ENCODE measurements at places on chromosomes 5 and 9. TPM values are rescaled to one million over a fixed set of nuclear protein-coding genes. Genes with fewer than 3 reads are reported as not detected.

STPG3 gene
- total RNA-seq: not detected

MARCHF11 gene
- total RNA-seq: not detected

PCDHGB2 gene
- 0.81 TPM for total RNA-seq

DNA sequence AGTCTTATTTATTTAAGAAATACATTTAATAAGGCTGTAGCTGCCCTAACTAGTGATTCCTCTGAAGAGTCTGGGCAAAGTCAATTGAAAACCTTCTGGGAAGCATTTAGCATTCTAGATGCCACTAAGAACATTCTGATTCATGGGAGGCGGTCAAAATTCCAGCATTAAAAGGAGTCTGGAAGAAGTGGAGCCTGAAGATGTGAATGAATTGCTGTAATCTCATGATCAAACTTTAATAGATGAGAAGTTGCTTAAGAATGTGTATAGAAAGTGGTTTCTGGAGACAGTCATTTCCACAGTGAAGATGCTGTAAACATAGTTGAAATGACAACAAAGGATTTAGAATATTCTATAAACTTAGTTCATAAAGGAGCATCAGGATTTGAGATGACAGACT lies 61.4 kb downstream of the WDR41 start:
- DNase-seq: no peak

DNA sequence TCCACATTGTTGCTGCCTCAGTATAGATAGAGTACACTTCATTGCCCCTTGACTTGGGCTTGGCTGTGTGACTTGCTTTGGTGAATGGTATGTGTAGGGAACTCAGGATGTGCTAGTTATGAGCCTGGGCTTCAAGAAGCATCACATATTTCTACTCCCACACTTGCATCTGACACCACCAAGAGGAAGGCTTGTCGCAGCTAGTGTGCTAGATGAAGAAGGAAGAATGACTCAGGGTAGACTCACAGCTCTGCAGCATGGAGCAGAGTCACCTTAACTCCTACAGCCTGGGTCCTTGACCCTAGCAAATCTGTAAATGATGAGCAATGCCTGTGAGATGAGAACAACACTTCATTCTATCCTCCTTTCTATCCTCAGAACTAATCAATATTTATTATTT lies 261.8 kb downstream of the ASTN2 start:
- DNase-seq: no peak

DNA sequence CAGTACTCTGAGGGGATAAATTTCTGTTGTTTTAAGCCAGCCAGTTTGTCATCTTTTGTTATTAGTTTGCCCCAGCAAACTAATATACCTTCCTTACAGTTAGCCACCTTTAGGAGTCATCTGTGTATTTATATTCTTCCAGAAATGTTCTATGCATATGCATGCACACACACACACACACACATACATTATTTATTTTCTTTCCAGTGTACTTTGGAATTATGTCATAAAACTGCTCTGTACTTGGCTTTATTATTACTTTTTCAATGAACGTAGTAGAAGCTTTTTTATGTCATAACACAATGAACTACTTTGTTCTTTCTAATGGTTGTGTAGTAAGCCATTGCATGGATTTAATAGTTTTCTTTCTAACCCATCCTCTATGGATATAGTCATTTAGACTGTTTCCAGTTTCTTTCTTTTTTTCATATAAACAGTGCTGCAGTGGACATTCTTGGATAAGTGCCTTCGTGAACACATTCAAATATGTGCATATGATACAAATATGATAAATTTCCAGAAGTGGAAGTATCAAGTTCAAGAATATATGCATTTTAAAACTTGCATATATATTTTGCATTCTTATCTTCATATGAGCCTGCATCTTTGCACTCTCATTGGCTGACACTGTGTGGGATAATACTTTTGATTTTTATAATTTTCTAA lies 26.6 kb upstream of the DAB2 start:
- DNase-seq: no peak

DNA sequence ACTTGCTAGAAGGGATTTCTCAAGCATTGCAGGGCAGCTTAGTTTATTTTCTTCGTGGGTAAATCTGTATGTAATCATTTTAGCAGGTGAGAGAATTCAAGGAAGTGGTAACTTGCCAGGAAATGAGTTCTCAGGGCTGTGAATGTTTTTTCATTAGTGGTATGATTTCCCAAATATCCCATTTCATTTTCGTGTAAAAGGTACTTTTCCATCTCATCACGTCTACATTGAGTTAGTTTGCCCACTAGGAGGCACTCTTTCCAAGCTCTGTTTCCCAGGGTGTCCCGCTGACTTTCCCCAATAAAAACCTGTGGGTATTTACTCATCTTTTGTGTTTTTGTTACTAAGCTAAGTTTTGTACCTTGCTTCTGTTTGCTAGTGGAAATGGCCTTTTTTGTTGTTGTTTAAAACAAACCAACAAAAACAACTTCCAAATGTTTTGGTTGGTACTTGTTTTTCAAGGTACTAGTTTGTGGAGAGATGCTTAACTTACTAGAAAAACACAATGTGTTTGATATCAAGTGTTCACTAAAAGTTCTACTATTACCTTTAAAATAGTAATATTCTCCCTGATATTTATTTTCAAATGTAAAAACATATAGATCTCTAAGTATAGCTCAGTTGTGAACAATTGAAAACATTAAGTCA lies 373.6 kb downstream of the ADGRV1 start:
- peak; percentile 58 for DNase-seq

CCDC180 gene
- 1.1 TPM for total RNA-seq

- no peak for DNase-seq
Measured at GRCh38 chr5:121795511-121795910, 56.2 kb upstream of the FTMT start.

ARSI gene
- 0.43 TPM for total RNA-seq

BTNL9 gene
- total RNA-seq: 8.8 TPM

DNA sequence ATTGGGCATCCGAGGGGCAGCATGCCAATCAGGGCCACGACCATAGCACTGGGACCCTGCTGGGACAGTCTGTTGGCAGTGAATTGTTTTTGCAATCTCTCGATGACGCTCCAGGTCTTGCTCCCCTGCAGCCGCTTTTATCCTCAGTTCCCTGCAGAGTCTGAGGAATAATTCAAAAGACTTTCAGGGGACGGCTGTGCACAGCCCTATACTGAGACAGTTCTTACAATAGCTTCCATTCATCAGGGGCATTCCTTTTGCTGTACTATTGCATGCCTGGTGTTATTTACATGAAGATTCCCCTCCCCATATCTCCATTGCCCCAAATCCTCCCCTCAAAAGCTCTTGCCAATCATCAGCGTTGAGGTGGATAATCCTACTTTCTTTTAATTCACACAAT lies 163.3 kb upstream of the WWC1 start:
- no peak for DNase-seq

DNA sequence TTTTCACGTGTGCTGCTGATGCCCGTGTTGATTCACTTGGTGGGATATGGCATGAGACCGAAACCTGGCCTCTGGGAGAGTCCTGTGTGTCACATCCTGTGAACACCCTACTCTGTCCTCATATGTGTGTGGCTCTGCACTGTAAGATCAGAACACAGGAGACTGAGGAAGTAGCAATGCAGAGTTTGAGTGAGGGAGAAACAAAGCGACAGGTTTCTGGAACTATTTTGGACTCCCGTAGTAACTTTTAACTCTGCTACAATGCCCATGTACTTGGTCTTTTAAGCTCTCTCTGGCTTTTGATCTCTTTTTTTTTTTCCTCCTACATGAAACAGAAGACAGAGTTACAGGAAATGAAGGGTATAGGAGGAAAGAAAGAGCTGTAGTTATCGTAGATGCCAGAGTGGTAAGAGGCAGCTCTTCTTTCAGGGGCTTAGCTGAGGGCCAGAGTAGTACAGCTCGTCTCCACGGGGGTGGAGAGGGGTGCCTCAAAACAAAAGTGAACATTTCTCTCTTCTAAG lies 26.6 kb downstream of the GRAMD2B start:
- DNase-seq: no peak

RARS1 gene
- 26.6 TPM for total RNA-seq

GADD45G gene
- 17.5 TPM for total RNA-seq

DNA sequence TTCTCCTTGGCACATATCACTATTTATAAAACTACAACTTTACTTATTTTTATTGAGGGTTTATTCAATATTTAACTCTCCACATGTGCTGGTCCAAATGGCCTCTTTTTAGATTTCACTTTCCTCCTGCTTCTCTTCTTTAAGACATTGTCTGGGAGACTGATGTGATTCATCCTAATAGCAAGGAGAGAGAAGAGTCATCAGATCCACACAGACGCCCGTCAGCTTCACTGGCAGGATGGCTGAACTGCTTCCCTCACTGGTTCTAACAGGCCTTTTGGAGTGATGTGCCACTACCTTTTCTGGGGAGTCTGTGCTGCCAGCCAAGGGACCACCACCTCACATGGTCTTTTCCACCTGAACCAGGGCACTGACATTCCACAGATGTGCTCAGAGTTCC lies 16.5 kb upstream of the ROR2 start:
- DNase-seq: no peak

GRCh38 chr9:74526215-74526614 lies 29.1 kb downstream of the RORB start:
- DNase-seq: no peak
